ENCODE measurements at places on chromosomes 2 and 18. TPM values are rescaled to one million over a fixed set of nuclear protein-coding genes. Genes with fewer than 3 reads are reported as not detected.
A peak's percentile ranks its signal among the peaks of the same experiment; 100 is the strongest.

The GAL3ST2 gene
- not detected for polyA plus RNA-seq

The AKAIN1 gene
- 0.34 TPM for polyA plus RNA-seq

The DPP4 gene
- 0.59 TPM for polyA plus RNA-seq

The IL1RL2 gene
- 0.74 TPM for polyA plus RNA-seq

The COL6A3 gene
- polyA plus RNA-seq: 15.5 TPM

The CYP26B1 gene
- 1.2 TPM for polyA plus RNA-seq

The HDHD2 gene
- polyA plus RNA-seq: 18.5 TPM

DNA sequence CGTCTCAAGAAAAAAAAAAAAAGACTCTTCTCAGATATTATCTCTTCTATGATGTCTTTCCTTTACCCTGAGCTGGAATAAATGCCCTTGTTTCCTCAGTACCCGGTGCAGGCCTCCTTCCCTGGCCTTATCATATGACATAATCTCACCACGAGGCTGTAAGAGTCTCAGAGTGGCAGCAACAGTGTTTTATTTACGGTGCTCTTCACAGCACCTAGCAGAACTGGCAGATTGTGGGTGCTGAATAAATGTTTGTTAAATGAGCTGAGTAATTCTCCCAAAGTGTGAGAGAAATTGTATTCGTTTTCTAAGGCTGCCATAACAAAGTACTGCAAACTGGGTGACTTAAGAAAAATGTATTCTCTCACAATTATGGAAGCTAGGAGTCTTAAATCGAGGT, 82.8 kb upstream of the CD28 start:
- H3K4me1 ChIP-seq: no peaks in the 10 kb centered on the region
- H3K27ac ChIP-seq: no peak overlapping the region
- H3K4me3 ChIP-seq: no peak overlapping the region
- DNase-seq: no peak

DNA sequence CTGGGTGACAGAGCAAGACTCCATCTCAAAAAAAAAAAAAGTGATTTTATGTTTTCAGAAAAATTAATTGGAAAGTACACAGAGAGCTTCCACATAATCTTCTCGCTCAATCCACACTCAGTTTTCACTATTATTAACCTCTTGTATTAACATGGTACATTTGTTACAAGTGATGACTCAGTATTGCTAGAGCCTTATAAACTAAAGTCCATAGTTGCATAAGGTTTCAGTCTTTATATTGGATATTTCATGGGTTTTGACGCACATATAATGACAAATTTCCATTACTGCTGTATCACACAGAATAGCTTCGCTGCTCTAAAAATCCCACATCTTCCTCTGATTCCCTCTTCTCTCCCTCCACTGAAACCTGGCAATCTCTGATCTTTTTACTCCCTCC, 603.5 kb downstream of the XIRP2 start:
- H3K4me3 ChIP-seq: no peak overlapping the region
- DNase-seq: no peak
- H3K36me3 ChIP-seq: no peaks in the 10 kb centered on the region
- H3K27me3 ChIP-seq: no peaks in the 10 kb centered on the region
- H3K4me1 ChIP-seq: peaks cover 11% of the 10 kb centered on the region

GRCh38 chr2:217995731-217996231, 7.0 kb downstream of the TNS1 start:
- no peaks in the 10 kb centered on the region for H3K27me3 ChIP-seq
- peak overlapping the region; percentile 63 for H3K27ac ChIP-seq
- peaks cover 25% of the 10 kb centered on the region for H3K4me1 ChIP-seq
- peak; percentile 84 for DNase-seq

GRCh38 chr2:172513524-172513900, 42.4 kb upstream of the PDK1 start:
- H3K4me1 ChIP-seq: no peaks in the 10 kb centered on the region
- no peak overlapping the region for H3K27ac ChIP-seq
- H3K27me3 ChIP-seq: no peaks in the 10 kb centered on the region
- no peaks in the 10 kb centered on the region for H3K36me3 ChIP-seq
- no peak for DNase-seq

Data from psoas muscle (tissue), 8 donors.